ENCODE measurements at places on chromosomes 3 and 15. TPM values are rescaled to one million over a fixed set of nuclear protein-coding genes. Genes with fewer than 3 reads are reported as not detected.
A peak's percentile ranks its signal among the peaks of the same experiment; 100 is the strongest.

Gene AADACL2
- total RNA-seq: not detected

Gene LEKR1
- total RNA-seq: 0.71 TPM

Gene GOLGA6L4
- 1.1 TPM for total RNA-seq

Gene ADAMTSL3
- 11.9 TPM for total RNA-seq

Gene B3GNT5
- total RNA-seq: 2.1 TPM

Gene GCSAM
- total RNA-seq: 0.25 TPM

Gene HACD2
- 8.1 TPM for total RNA-seq

Gene ZKSCAN7
- total RNA-seq: 2.6 TPM

Gene CSPG5
- total RNA-seq: 0.22 TPM

Gene DUOXA2
- not detected for total RNA-seq

Gene DUOX2
- 0.05 TPM for total RNA-seq

Gene TNFAIP8L3
- 6.0 TPM for total RNA-seq

DNA sequence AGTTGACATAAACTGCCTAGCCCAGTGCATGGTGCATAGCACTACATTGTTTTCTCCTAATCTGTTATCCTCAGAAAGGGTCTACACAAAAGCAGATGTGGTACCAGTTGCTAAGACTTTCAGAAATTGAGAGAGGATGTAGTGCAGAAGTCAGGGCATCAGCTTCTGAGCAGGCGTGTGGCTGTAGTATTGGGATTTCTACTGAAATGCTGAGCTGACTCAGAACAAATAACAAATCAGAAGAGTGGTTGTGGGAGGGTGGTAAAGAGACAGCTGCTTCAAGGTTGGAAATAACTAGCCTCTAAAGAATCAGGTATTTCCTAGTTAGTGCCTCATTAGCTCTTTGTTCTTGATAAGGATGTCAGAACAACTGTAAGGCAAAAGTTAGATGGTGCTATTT, 161.3 kb downstream of the AKAP13 start:
- no peak for DNase-seq

DNA sequence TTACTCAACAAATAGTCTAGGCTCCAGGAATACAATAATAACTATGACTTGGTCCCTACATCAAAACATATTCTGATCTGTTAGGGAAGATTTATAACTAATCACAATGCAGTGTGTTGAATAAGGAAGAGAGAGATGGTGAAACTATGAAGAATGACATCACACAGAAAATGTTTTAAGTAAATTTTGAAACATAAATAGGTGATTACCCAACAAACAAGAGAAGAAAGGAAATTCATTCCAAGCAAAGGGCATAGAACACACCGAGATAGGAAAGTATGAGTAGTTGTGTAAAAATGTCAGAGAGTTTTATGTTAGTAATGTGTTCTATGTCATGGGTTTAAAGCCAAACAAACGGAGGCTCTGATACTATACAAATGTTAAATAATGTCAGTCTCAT, 13.4 kb downstream of the SEC62 start:
- DNase-seq: no peak

GRCh38 chr3:169022457-169022856, 641.1 kb downstream of the MECOM start:
- DNase-seq: no peak

DNA sequence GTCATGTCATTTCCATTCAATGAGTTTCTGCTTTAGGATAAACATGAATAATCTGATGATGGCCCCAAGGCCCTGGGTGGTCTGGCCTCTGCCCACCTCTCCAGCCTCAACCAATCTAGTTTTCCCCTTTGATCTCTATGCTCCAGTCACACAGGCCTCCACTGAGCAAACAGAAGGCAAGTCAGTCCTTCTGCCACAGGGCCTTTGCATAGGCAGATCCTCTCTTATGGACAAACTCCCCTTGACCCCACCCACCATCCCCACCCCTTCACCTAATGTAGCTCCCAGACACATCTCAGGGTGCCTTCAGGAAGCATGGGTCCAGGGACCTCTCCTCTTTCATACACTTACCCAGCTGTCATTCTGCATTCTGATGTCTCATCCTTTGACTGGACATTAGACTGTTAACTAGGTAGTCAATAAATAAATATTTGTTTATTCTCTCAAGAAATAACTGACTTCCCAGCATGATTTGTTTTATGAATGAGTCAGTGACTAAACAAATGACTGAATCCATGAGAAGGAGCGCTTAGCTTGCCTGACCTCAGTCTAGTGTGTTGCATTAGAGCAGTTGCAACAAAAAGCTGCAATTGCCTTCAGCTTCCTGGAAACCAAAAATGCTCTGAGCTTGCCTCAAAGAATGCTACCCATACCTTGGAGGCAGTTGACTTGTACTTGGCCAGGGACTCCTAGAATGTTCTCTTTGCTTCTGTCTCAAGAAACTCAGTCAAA, 386.6 kb upstream of the WNT5A start:
- no peak for DNase-seq

DNA sequence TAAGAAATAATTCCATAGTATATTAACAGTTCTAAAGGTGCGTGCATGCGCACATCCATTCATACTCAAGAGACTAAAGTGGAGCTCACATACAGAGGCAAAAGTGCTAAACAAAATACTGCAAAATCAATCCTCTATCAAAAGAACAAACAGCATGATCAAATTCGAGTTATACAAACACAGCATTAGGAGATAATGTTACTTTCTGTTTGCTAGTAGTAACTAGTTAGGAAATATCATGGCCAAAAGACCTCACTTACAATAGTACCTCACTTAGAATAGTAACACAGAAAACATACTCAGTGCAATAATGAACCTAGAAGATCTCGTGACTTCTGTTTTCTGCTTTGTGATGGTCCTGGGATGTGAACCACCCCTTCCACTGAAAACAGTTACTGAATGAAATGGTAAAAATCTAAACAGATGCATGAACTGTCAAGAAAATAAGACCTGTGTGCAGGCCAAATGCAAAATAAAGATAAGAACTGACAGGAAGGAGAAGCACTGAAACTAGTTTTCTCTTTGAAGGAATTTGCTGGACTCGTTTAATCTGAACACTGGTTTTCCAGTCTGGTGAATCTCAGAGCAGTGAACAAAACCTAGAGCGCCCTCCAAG, 20.9 kb upstream of the CEMIP start:
- DNase-seq: no peak

GRCh38 chr3:80010021-80010571, 242.3 kb upstream of the ROBO1 start:
- DNase-seq: no peak

GRCh38 chr3:134933997-134934396, 138.9 kb downstream of the EPHB1 start:
- DNase-seq: no peak

GRCh38 chr3:113096188-113096892, 105.6 kb downstream of the GTPBP8 start:
- DNase-seq: no peak

- peak; percentile 45 for DNase-seq
These were observed 38.4 kb upstream of the VPS8 start for GRCh38 chr3:184773283-184774186.

- DNase-seq: no peak
These were observed 339.8 kb downstream of the THSD4 start for GRCh38 chr15:71455107-71455506.

DNA sequence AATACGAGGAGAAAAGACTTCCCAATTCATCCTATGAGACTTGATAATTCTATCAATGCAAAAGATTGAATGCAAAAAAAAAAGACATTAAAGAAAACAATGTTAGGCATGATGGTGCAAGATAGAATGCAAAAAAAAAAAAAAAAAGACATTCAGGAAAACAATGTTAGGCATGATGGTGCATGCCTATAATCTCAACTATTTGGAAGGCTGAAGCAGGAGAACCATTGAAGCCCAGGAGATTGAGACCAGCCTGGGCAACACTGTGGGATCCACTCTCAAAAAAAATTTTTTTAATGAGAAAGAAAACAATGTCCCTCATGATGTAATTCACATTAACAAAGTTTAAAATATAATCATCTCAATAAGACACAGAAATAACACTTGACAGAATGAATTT, 75.9 kb downstream of the MYO9A start:
- DNase-seq: no peak

GRCh38 chr15:74423431-74424257, 10.1 kb downstream of the SEMA7A start:
- DNase-seq: no peak

GRCh38 chr15:63466378-63467192, 37.8 kb upstream of the USP3 start:
- DNase-seq: no peak

- no peak for DNase-seq
These were observed 13.6 kb downstream of the PRKCD start for GRCh38 chr3:53174346-53175250.

GRCh38 chr3:27278383-27279055, 90.7 kb downstream of the NEK10 start:
- DNase-seq: no peak

DNA sequence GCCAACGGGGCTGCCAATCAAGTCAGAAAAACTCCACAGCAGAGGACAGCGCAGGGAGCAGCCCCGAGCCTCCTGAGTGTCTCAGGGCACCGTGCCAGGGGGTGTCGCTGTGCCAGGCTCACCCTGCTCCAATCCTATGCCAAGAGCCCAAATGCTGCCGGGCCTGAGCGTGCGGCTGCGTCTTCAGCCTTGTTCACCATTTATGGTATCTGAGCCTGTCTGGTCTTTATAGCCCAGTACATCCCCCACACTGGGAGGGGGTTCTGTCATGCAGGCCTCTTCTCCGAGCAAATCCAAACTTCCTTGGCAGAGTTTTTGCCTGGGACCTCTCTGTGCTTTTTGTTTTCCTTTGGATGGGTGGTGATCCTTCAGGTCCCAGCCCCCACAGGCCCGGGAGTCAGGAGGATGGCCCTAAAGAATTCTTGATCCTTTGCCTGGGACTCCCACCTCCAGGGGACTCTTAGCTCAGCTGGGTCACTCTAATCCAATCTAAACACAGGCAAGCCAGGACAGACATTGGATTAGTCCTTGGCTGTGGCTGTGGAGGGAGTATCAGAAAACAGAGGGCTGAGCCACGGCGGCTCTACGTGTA, 135.1 kb upstream of the HACD2 start:
- DNase-seq: peak; percentile 74

- no peak for DNase-seq
These were observed 90.7 kb downstream of the RTP4 start for GRCh38 chr3:187458921-187459320.

- DNase-seq: no peak
These were observed 157.9 kb upstream of the NUDT16 start for GRCh38 chr3:131223373-131224289.

- no peak for DNase-seq
These were observed 6.2 kb downstream of the SEMA3F start for GRCh38 chr3:50161320-50161719.

- peak; percentile 78 for DNase-seq
These were observed 14.6 kb upstream of the AHSG start for GRCh38 chr3:186598108-186598784.

- DNase-seq: no peak
These were observed 10.3 kb downstream of the RMDN3 start for GRCh38 chr15:40744815-40745152.

All from left ventricle myocardium inferior (tissue), 1 donor.